Tibial artery (tissue), 4 donors: ENCODE measurements at places on chromosomes 7 and 10.

DNA sequence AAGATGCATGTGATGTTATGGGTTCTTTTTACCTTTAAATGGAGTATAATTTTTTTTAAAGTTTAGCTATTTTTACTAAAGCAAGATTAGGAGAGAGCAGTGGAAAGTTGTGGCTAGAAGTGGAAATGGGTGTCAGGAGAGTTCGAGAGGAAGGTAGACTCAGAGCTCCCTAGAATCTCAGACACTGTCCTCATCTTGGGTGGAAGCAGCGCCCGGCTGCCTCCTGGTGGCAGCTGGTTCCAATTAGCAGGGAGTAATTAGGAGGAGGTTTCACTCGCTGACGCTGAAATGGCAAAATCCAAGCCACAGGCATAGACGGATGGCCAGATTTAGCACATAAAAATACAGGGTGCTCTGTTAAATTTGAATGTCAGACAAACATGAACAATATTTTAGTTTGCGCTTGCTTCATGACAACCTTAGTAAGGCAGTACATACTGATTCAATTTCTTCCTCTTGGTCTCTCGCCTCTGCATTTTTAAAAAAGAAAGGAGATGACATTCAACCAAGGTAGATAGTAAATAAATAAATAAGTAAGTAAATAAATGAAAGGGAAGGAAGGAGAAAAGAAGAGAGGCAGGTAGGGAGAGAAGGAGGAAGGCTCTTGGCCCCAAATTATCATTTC, 58.5 kb downstream of the LGI1 start:
- peak; percentile 69 for DNase-seq

DNA sequence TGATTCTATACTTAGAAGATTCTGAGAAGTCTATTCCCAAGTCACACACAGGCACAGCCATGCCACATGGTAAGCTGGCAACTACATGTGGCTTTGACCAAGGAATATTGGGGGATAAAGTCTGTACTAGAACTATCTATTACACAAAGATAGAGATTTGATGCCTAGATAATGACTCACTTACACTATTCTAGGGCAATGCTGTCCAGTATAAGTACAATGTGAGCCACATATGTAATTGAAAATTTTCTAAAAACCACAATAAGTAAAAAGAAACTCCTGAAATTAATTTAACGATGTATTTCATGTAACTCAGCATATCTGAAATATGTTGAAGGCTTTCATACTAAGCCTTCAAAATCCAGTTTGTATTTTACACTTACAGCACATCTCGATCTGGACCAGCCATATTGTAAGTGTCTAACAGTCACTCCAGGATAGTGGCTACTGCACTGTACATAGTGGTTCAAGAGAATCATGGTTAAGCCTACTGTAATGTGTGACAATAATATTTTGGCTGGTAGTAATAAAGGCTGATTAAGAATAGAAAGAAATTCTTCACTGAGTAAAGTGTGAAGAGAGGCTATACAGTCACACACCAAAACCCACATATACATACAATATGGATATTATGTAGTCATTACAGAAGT, 62.8 kb downstream of the RTKN2 start:
- no peak for DNase-seq

DNA sequence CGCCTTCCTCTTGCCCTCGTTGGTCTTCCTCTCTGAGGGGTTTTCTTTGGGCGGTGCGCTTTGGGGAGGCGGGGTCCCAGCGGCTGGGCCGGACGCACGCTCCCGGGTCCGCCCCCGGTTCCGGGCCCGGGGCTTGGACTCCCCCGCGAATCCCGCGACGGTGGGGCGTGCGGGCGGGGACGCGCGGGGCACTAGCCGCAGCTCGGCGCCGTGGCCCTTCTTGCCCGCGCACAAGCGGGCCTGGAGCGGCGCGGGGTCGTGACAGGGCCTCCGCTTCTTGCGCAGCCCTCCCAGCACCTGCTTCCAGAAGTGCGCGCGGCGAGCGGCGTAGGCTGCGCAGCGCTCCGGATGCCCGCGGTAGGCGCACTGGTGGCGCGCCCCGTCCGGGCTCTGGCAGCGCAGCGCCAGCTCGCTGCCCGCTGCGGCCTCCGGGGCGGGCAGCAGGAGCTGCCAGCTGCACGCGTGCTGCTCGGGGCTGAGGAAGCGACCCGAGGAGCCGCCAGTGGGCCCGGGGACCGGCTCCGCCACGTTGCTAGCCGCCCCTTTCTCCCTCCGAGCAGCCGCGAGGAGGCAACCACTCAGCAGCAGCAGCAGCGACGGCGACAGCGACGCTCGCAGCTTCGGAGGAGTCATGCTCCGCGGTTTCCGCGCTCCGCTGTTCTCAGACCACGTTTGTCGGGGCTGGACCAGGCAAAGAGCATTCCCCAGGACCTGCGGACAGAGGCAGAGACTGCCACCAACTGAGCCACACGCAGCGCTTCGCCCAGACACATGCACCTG, 759 bp downstream of the FGFBP3 start:
- DNase-seq = peak; percentile 85

- DNase-seq = peak; percentile 41
These were observed at the start of gene SFXN2 for GRCh38 chr10:102714621-102715455. SFXN2 (plus strand) TSS chr10:102714636; CDS start chr10:102726637, 12,001 bp downstream.

DNA sequence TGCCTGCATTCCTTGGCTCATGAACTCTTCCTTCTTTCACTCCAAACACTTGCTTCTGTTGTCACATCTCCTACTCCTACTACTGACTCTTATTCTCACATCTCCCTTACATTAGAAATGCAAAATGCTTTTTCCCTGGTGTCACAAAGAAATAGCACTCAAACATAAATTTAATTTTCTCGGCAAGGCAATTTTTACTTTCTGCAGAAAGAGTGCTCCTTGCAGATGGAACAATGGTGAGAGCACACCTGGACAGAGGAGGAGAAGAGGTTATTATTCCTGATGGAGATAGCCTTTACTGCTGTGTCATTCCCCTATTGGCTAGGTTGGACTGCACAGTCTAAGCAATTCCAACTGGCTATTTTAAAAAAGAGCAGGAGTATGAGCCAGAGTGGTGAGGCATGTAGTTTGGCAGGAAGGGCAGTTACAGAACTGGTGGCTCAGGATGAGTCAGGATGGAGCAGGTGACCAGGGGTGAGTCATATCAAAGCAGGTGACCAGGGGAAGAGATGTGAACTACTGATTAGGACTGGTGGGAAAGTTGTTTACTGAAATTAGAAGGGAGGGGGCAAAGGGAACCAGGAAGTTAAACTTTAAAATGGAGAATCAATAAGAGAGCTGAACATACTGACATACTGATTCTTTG, 52.9 kb downstream of the CYP2C9 start:
- no peak for DNase-seq

- DNase-seq = peak; percentile 12
These were observed 78.9 kb upstream of the DDC start for GRCh38 chr7:50644114-50644513.

DNA sequence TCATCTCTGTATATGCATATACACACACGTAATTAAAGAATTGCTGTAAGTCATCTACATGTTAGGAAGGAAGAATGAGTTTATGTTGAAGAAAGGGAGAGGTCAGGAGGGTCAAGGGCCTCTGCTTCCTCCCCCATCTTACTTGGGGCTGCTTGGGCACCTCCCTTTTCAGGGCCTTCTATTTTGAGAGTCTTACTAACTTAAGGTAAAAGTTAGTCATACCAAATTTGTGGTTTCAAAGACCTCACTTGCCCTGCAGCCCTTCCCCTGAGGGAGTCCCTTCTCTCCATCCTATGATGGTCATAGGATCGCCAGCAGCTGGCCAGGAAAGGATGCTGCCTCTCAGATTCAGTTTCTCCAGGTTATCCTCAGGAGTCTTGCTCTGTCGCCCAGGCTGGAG, 2.6 kb downstream of the PLEKHS1 start:
- no peak for DNase-seq

- no peak for DNase-seq
These were observed 69.0 kb downstream of the HACD1 start for GRCh38 chr10:17548162-17548561.

GRCh38 chr7:50379082-50379481, 71.1 kb downstream of the FIGNL1 start:
- no peak for DNase-seq

- DNase-seq = no peak
These were observed 98.1 kb downstream of the PPP1R17 start for GRCh38 chr7:31785101-31785500.

GRCh38 chr7:76354516-76354915, 4.3 kb downstream of the YWHAG start:
- no peak for DNase-seq

DNA sequence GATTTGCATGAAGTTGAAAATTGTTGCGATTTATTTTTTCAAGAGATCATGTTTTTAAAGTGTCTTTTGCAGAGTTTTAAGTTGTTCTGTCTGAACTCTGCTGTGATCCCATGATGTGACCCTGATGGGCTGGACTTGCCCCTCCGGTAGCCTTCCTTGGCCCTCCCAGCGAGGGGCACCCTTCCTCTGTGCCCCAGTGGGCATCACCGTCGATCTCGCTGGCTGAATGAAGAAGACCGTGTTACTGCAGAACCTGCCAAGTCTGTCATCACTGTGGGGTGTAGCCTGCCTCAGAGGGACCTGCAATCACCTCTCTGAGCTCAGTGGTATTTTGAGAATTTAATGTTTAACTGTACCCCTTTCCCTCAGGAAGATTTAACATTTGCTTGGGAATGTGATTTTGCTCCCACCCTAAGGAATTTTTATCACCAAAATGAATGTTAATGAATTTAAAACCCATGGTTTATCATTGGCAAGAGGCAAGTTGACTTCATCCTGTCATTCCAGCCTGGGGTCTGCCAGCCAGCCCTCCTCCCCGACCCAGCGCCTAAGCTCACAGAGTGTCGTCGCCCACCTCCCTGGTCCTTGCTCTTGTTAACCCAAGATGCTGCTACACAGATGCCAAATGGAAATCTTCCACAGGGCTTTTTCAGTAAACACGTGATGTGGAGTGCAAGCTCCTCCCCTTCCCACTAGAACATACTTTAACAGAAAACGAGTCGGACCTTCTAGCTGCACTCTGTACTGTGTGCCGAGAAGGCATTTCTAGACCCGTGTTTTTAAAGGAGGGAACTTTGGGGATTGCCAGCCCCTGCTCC, 115.4 kb downstream of the NT5C2 start:
- no peak for DNase-seq

- no peak for DNase-seq
These were observed 71.5 kb upstream of the SMNDC1 start for GRCh38 chr10:110376021-110376766.

- peak; percentile 34 for DNase-seq
These were observed 5.7 kb downstream of the FAM53B start for GRCh38 chr10:124738441-124738840.

DNA sequence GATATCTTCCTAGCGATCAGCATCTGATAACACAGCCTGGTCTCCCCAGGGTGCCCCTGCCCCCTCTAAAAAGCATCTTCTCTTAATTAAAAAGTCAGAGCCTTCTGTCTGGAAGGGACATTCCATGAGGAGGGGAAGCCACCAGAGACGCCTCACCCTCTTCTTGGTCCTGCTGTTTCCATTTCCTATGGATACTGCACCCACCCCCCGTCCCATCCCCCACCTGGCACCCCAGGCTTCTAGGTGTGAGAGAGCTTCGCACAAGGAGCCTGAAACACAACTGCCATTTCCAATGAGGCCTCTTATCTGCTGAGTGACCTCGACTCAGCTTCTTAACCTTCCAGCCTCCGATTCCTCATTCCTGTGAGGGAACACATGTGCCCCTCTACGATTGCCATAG, 51.4 kb downstream of the COL13A1 start:
- DNase-seq = no peak

- DNase-seq = peak; percentile 53
These were observed 348.4 kb downstream of the GLRX3 start for GRCh38 chr10:130484468-130485180.

- no peak for DNase-seq
These were observed 59.7 kb downstream of the LRGUK start for GRCh38 chr7:134186801-134187200.

DNA sequence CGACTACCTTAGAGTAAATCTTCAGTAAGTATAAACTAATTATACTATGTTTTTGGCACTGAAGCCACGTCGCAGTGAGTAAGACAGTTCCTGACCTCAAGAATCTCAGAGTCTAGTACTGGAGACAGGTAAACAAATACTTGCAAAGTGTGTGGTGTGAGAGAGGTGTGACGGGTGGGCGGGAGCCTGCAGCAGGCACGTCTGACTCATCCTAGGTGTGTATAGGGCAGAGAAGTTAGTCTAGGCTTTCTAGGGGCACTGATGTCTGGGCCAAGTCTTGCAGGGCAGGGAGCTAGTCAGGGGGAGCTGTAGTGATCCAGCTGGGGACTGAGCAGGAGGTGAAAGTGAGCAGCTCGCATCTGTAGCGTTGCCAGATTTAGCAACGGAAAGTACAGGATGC, 35.9 kb upstream of the SFTPD start:
- no peak for DNase-seq

DNA sequence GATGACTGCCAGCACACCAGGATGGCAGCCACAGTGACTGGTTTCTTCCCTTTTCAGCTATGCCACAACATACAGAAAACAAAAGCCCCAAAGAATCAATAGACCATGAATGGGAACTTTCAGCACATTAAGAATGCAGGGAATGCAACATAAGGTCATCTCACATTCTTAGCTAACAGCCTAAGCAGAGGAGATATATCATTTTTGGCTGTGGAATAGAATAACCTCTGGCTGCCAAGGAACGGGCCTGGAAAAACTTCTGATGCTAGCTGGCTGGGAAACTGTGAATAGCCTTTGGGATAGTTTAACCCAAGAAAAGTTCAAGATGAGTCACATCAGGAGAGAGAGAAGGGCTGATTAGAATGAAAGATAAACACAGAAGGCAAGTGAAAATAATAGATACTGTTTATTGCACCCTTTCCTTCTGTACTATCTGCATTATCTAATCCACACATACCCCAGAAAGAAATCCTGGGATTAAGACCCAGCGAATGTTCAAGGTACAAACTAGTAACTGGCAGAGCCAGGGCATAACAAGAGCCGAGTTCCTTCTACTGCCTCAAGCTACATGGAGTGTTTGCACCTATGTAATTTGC, 169.2 kb downstream of the SEMA3A start:
- no peak for DNase-seq

DNA sequence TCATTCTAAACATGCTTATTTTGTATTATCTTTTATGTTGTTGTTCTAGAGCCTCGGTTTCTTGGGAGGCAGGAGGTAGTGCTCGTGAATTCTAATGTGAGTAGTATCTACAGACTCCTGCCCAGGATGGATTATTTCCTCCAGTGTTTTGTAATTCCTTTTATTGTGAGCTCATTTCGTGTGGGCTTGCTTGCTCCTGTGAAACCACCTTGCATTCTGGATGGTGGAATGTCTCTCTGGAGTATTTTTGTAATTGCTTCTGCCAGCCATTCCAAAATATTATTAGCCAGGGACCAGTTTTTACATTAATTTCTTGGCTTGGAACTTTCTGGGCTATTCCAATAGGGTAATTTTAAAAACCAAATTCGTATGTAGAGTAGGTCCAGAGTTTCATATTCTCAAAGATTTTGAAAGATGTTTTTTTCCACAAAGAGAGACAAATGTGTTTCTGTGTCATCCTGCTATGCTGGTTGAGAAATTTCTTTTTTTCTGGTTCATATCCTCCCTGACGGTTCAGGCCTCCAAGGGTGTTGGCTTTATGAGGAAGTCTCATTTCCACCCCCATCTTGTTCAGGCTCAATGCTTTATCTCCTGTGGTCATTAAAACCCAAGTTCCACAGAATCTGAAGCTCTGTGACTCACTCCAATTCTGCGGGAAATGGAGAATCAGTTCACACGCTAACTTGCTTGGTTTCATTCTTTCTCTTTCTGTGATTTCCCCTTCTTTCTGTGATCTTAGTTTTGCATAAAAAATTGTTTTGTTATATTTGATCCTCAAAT, 41.7 kb upstream of the CALD1 start:
- DNase-seq = no peak

GRCh38 chr10:77872151-77872946, 54.2 kb downstream of the DLG5 start:
- no peak for DNase-seq

GRCh38 chr10:75967491-75967890, 536.1 kb downstream of the LRMDA start:
- no peak for DNase-seq
